ENCODE measurements at places on chromosomes 5 and 9.

DNA sequence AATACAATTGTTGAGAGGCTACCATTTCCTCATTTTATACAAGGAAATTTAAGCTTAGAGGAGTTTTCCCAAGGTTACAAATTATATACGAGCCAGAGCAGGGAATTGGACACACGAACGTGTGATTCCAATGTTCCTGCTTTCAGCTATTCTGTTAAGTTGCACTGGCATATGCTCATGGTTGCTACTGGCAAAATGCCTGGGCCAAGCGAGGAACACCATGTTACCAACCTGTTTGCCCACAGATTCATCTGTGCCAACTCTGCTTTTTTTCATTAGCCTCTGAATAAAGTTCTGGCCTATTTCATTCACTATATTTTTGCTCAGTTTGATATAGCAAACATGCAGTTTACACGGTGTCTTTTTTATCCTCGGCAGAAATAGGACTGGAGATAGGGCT, 5.1 kb upstream of the C5orf46 start:
- no peak for DNase-seq

GRCh38 chr5:86688406-86688805, 70.7 kb downstream of the COX7C start:
- no peak for DNase-seq

DNA sequence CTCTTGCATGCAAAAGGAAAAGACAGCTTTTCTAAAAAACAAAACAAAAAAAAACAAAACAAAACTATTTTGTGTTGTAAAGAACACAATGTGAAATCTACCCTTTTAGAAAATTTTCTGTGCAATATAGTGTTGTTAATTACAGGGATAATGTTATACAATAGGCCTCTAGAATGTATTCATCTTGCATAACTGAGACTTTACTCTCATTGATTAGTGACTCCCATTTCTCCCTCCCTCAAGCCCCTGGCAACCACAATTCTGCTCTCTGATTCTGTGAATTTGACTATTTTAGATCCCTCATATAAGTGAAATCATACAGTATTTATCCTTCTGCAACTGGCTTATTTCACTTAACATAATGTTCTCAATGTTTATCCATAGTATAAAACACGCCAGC, 234.1 kb downstream of the TMEM161B start:
- no peak for DNase-seq

DNA sequence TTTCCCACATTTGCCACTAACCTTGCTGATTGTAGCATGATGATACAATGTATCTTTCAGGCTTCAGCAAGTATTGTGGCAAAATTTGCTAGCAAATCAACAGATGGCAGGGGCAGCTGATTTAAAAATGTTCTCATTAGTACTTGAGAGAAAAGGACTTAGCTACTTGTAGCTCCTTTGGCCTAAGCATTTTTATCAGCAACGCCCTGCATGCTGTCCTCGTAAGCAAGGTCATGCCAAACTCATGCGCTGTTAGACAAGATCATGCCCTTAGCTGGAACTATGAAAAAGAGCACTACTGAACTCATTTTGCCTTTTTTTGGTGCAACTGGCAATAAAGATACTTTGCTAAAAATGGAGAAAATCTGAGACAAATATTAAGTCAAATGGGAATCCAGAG, 197.1 kb downstream of the ICE1 start:
- DNase-seq = no peak

- no peak for DNase-seq
These were observed 920.3 kb downstream of the CDH18 start for GRCh38 chr5:19067741-19068140.

DNA sequence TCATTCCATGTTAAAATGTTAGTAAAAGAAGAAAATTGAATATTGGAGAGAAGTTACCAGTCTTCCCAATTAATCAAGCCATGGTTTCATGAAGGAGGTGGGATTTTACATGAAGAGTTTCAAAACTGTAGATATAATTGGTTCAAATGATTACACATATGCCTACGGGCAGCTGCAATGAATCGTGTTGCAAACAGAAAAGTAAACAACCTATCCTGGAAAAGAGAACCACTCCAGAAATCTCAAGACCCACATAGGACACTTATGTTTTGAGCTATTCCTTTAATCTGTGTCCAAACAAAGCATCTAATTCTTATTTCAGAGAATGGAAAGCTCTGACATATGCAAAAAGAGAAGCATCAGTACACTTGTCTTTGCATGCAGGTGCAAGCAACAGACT, 340.2 kb downstream of the NDUFS4 start:
- DNase-seq = no peak

DNA sequence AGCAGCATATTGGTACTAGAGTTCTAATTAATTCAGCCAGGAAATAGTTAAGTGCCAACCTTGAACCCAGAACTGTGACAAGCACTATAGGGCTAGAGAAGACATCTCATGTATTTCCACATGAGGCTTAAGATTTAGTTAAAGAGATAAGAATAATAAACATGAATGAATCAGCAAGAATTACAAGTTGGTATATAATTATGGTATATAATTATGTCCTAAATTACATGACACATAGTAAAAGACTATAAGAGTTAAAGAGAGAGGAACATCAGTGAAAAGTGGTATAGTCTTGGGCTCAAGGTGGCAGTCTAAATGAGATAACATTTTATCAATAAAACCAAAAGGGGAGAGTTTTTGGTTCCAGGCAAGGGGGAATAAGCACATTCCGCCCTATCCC, 223.1 kb upstream of the NFIL3 start:
- DNase-seq = no peak

DNA sequence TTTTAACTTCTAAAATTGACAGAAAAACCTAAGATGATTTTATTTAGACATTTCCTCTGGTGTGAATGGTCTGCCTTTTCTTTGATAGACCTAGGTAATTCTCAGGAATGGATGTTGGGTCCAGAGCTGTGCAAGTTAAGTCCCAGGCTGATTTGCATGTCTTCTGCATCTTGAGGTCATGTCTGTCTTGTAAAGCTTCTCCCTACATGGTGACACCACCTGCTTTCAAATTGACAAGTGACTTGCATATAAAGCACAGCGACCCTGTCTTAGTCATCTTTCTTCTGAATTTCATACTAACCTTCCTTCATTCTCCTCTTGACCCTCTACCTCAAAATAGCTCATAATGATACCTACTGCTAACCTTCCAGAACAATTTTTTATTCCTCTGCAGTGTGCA, 29.2 kb downstream of the OSTF1 start:
- no peak for DNase-seq

DNA sequence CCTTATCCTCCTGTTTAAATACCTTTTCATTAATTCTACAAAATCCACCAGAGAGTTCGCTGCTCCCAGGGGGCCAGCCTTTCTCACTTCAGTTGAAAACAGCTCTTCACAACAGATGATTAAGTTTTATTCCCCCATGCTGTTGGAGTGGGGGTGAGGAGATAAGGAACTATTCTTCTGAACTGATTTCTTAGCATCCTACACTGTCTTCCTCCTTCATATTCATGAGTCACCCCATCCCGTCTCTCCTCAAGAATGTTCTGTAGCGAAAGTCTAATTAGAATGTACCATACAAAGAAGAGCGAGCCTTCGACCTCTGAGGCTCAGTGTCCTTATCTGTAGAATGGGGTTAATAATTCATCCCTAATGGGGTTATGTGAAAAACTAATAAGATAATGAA, 138.0 kb downstream of the PIK3R1 start:
- DNase-seq = no peak

- no peak for DNase-seq
These were observed 29.6 kb upstream of the PRDM12 start for GRCh38 chr9:130634801-130635200.

GRCh38 chr5:147601652-147602051, 91.8 kb upstream of the DPYSL3 start:
- DNase-seq = no peak

- DNase-seq = no peak
These were observed 301.0 kb upstream of the KCNN2 start for GRCh38 chr5:114060866-114061265.

All from NCI-H1048 (cell line).